NCI-H774 (cell line): ENCODE measurements at places on chromosomes 2 and 18.

- no peak for DNase-seq
These were observed 14.9 kb downstream of the ERFE start for GRCh38 chr2:238173692-238174091.

GRCh38 chr18:11654736-11655605, 34.1 kb upstream of the GNAL start:
- no peak for DNase-seq

GRCh38 chr2:175383286-175383685, 201.8 kb upstream of the ATP5MC3 start:
- DNase-seq = no peak

DNA sequence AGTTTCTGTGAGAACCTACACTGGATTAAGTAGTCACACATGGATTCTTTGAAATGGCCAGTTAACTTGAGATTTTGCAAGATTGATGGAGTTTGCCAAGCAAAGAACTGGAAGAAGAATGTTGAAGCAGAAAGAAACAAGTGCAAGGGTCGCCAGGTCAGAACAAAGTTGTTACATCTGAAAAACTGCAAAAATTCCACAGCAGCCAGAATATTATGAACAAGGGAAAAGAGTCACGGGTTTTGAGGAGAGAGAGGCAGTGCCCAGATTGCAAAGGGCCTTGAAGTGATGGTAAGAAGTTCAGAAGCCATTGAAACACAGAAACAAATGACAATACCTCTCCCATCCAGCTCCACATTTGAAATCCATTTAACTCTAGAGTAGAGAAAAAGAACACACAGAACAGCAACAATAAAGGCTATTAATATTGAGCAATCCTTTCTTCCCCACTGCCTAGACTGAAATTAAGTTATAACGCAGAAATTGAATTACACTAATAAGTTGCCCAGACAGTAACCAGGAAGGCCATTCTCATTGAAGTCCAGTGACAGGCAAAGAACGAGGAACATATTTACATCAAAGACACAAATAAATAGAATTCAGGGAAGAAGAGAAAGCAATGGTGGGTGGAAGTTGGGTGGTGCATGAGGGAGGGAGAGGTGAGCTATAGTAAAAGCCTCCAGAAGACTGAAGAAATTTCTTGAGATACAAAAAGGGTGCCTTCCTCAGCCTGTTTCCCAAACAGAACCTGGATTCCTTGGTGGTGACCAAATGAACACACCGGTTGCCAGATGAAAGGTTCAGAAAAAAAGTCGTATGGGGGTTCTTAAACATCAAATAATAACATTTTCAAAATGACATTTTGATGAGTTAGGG, 80.6 kb downstream of the ARHGAP15 start:
- no peak for DNase-seq
